Adrenal gland (tissue), 19 donors: ENCODE measurements at places on chromosomes 11 and 22. TPM values are rescaled to one million over a fixed set of nuclear protein-coding genes. Genes with fewer than 3 reads are reported as not detected.

DNA sequence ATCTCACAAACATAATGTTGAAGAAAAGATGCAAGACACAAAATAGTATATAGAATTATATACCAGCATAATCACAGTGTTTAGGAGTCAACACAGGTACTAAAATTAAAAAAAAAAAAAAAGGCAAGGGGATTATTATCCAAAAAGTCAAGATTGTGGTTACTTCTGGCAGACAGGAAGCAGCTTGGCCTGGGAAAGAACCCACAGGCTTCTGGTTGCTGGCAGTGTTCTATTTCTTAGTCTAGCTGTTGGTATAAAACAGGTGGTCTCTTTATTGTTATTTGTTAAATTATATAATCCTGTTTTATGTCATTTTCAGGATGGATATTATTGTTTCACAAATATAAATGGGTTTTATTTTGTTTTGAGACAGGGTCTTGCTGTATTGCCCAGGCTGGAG lies 54.0 kb downstream of the C11orf58 start:
- H3K27ac ChIP-seq: no peak overlapping the region
- no peaks in the 10 kb centered on the region for H3K36me3 ChIP-seq
- H3K4me3 ChIP-seq: no peak overlapping the region
- no peaks in the 10 kb centered on the region for H3K27me3 ChIP-seq

GRCh38 chr11:13216711-13217075 lies 60.9 kb upstream of the BMAL1 start:
- no peaks in the 10 kb centered on the region for H3K36me3 ChIP-seq
- DNase-seq: no peak
- peaks cover 3% of the 10 kb centered on the region for H3K4me1 ChIP-seq
- H3K4me3 ChIP-seq: no peak overlapping the region
- H3K27ac ChIP-seq: peak overlapping the region; percentile 79

DNA sequence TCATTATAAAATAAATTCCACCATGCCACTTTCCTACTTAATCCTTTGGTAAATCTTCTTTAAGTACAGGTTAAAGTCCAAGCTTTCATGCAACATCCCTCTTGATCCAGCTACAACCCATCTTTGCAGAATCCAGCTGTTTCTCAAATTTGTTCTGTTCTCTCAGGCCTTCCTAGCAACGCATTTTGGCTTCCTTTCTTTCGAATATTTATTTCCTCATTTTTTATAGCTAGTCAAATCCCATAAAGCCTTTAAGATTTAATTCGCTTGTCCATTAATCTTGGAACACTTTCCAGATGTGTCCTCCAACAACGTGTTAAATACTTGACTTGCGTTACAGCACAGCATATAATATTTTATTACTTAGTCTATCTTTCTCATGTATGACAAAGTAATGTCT lies 600.1 kb upstream of the CHORDC1 start:
- no peak overlapping the region for H3K4me3 ChIP-seq
- no peak for DNase-seq
- H3K36me3 ChIP-seq: no peaks in the 10 kb centered on the region
- H3K4me1 ChIP-seq: no peaks in the 10 kb centered on the region
- no peak overlapping the region for H3K27ac ChIP-seq

NUDT8 gene
- polyA plus RNA-seq: 14.0 TPM

DNA sequence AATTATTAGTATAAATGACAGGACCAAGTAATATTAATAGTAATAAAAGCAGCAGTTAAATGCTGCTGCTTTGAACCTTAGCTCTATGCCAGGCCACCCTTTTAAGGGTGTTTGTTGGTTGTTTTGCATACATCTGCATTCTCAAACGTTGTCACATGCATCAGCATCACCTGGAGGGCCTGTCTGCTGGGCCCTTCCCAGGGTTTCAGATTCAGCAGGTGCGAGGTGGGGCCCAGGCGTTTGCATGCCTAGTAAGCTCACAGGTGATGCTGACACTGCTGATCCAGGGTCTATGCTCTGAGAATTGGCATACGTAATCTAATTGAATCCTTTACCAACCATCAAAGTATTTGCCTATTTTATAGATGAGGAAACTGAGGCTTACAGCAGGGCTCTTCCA lies 246.5 kb downstream of the CADM1 start:
- H3K36me3 ChIP-seq: no peaks in the 10 kb centered on the region
- no peaks in the 10 kb centered on the region for H3K4me1 ChIP-seq
- H3K4me3 ChIP-seq: no peak overlapping the region
- no peak for DNase-seq

TOM1 gene
- 96.5 TPM for polyA plus RNA-seq

CNGA4 gene
- 0.11 TPM for polyA plus RNA-seq

GRCh38 chr11:62151737-62152102 lies 27.9 kb downstream of the INCENP start:
- peak; percentile 11 for DNase-seq
- H3K4me3 ChIP-seq: no peak overlapping the region
- H3K27me3 ChIP-seq: no peaks in the 10 kb centered on the region
- H3K4me1 ChIP-seq: no peaks in the 10 kb centered on the region

DNA sequence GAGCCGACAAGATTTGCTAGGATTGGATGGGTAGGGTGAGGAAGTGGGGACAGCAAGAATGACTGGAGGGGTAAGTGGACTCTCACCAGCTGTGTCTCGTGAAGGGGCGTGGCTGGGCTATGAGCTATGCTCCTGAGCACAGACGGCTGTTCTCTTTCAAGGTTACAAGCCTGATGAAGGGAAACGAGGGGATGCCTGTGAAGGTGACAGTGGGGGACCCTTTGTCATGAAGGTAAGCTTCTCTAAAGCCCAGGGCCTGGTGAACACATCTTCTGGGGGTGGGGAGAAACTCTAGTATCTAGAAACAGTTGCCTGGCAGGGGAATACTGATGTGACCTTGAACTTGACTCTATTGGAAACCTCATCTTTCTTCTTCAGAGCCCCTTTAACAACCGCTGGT lies 19.9 kb downstream of the F2 start:
- DNase-seq: no peak
- H3K4me1 ChIP-seq: no peaks in the 10 kb centered on the region
- no peaks in the 10 kb centered on the region for H3K36me3 ChIP-seq
- no peaks in the 10 kb centered on the region for H3K27me3 ChIP-seq
- H3K27ac ChIP-seq: no peak overlapping the region

GRCh38 chr22:38681582-38682335 lies at the start of gene TOMM22:
TOMM22 (plus strand) TSS chr22:38681957; CDS start chr22:38681979, 22 bp downstream.
- no peaks in the 10 kb centered on the region for H3K27me3 ChIP-seq
- peaks cover 31% of the 10 kb centered on the region for H3K36me3 ChIP-seq
- peak; percentile 88 for DNase-seq
- peak within 1 kb of the TSS; percentile 76 for H3K27ac ChIP-seq
- H3K4me1 ChIP-seq: peaks cover 5% of the 10 kb centered on the region

GRCh38 chr22:35542939-35543516 lies 2.4 kb downstream of the RASD2 start:
- no peaks in the 10 kb centered on the region for H3K36me3 ChIP-seq
- H3K27me3 ChIP-seq: no peaks in the 10 kb centered on the region
- no peak for DNase-seq
- H3K4me3 ChIP-seq: no peak overlapping the region
- H3K27ac ChIP-seq: no peak overlapping the region

DNA sequence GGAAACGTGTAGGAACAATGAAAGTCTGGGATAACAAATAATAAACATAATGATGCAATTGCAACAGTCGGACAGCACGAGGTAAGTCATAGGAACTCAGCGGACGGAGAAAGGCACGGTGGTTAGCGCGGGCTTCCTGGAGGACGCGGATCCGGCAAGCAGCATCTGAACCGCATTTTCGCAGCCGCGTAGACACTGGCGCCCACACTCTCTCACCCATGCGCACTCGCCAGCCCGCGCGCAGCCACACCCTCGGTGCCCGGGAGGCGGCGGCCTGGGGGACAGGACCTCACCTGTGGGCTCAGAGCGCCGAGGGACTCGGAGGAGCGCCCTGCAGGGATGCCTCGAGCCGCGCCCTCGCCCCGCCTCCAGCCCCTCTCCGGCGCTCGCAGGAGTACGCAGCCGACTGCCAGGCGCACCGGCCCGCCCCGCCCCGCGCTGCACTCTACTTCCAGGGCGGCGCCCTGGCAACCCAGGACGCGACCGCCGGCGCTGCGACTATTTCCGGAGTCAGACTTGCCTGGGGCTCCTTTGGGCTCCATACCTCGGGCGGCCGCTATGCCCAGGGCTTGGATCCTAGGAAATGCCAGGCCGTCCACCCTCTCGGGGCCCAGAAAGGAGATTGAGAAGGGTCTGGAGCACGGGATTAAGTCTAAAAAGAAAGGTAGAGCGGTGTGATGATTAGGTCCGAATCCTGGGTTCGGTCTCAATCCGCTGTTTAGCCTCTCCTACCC lies at the start of gene TTLL1:
TSS of gene TTLL1 (minus strand) at position 408 of the 734 bp plus-strand sequence. CDS start 13,805 bp downstream, outside the sequence.
- peak; percentile 91 for DNase-seq
- H3K27me3 ChIP-seq: no peaks in the 10 kb centered on the region
- H3K27ac ChIP-seq: no peak within 1 kb of the TSS
- peaks cover 12% of the 10 kb centered on the region for H3K4me1 ChIP-seq

- peak; percentile 56 for DNase-seq
- H3K4me3 ChIP-seq: peak overlapping the region; percentile 31
- H3K27me3 ChIP-seq: no peaks in the 10 kb centered on the region
- H3K27ac ChIP-seq: peak overlapping the region; percentile 78
Observed at GRCh38 chr11:75667255-75667830, 1.5 kb downstream of the MAP6 start.
